ENCODE measurements at places on chromosomes 7 and 10. TPM values are rescaled to one million over a fixed set of nuclear protein-coding genes. Genes with fewer than 3 reads are reported as not detected.

DNA sequence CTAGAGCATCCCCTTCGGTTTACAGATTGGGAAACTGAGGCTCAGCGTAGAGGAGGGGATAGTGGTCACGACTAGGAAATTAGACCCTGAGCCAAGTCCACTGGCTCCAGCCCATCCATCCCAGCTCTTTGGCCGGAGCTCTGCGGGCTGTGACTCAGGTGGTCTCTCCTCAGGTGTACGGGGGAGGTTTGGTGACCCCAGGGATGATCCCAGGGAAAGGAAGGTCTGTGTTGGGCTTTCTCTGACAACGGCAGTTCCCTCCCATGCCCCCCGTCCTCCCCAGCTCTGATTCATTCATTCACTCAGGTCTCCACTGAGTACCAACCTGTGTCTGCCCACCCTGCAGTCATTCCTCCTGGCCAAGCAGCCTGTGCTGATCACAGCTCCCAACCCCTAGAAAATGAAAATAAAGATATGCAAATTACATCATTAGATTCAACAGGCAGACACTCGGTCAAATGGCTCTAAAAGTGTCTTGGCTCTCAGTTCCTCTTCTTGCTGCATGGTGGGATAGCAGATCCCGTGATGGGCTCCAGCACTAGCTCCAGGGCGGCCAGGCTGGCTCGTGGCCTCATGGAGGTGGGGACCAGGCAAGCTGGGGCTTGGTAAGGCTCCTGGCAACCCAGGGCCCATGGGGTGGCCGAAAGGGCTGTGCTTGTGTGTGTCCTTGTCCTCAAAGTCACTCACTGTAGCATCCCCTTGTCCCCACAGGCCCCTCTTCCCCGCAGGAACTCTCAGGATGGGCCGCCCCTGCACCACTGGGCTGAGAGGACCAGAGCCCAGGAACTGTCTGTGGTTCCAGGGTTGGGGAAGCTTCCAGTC is 37.8 kb downstream of the CLRN3 start:
- no peak for DNase-seq

The DNTT gene
- not detected for total RNA-seq

DNA sequence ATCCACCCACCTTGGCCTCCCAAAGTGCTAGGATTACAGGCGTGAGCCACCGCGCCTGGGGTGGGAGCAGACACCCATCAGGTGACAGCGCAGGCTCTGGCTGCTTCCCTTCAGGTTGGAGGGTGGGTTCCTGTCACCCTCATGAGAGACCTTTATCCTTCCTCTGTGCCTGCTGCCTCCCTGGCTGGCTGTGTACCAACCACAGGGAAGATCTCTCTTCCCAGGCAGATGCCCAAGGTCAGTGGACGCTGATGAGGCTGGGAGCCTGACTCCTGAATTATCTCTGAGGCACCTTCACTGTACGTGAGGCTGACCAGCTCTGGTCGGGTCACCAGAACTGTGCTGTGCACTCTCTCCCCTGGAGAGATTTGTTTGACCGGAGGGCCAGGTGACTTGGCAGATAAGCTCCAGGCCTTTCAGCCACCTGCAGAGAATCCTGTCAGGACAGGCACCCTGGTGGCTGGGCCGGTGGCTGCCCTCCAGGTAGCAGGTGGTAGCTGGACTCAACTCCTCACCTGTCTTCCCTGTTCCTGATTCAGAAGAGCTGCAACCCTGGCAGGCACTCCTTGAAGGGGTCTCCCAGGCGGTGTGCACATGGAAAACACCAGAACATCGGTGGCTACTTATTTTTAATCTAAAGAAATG is 251.9 kb downstream of the GLRX3 start:
- no peak for DNase-seq

DNA sequence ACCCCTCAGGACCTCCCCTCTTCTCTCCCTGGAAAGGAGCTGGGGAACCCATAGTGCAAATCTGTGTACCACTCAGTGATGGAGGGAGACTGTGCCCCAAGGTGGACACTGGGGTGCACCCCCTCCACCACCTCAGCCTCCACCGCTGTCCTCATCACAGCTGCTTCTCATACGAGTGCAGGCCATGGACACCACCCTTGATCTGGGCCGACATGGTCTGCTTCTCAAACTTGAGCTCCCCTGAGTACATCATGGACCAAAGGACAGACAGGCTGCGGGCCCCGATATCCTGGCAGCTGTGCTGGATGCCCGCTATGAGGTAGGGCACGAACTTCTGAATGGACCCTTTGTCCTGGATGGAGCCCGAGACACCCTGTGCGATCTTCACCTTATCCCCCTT is 142.6 kb upstream of the KCNMA1 start:
- no peak for DNase-seq

- no peak for DNase-seq
These were observed 338.8 kb downstream of the ELMO1 start for GRCh38 chr7:37109843-37110242.

GRCh38 chr10:11986593-11987216 is 55.9 kb downstream of the UPF2 start:
- peak; percentile 85 for DNase-seq

GRCh38 chr10:110033701-110034235 is 26.0 kb downstream of the ADD3 start:
- no peak for DNase-seq

DNA sequence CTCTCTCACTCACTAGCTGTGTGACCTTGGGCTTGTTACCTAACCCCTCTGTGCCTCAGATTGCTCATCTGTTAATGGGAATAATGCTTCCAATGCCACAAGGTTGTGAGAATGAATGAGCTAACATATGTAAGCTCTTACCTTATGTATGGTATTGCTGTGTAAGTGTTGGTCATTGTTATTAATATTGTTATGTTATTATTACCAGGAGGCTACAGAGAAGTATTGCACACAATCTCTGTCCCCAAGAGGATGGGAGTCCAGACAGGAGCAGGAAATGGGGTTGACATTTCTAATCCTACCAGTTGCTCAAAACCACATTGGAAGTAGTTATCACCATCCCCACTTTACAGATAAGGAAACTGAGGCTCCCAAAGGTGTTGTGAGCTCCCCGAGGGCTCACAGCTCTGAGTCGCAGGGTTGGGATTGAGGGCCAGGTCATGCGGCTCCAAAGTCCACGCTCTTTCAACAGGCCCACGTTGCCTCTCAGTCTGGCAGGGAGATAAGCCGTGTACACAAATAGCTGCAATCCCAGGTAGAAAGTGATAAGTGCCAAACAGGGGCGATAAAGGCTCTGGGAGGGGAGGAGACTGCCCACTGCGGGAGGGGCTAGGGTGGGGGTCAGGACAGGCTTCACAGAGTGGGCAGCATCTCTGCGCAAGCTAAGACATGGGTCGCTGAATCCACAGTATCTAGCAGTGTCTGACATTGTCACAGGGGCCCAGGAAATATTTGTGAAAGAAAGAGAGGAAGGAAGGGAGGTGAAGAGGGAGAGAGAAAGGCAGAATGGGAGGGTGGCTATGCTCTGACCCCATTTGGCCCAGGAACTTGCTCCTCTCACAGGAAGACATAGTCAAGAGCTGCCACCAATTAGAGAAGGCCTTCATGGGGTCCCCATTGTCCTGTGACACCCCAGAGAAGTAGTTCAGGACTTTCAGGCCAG is 9.6 kb upstream of the ZMIZ1 start:
- no peak for DNase-seq

DNA sequence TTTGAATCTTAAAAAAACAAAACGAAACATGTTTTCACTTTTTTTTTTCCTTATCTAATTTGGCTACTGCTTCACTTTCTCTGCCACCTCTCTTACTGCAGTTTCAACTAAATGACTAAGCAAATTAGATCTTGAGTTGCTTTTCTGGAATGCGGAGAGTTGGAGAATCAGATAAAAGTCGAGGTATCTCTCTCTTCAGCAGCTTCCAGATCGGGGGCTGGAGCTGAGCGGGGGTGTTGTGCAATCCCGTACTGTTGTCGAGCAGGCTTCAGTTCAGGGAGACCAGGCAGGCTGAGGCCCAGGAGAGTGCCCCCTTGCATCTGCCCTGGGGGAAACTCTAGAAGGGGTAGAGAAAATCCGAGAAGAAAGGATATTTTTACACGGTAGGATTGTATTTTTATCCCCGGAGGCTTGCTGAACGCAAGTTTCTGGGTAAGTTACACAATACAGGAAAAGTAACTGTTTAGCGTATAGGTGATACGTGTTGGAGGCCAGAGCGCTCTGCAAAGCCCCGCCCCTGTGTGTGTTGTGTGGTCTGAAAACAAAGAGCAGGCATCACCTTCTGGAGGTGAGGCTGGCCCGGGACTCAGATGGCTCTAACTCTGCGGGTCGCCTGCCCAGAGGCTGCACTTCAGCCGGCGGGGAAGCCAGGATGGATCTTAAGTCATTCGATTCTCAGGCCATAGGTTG is 116.6 kb downstream of the KLF6 start:
- DNase-seq, result peak; percentile 85

- DNase-seq, result no peak
These were observed 603.1 kb downstream of the POM121L12 start for GRCh38 chr7:53638517-53638916.

The TMEM130 gene
- not detected for total RNA-seq

DNA sequence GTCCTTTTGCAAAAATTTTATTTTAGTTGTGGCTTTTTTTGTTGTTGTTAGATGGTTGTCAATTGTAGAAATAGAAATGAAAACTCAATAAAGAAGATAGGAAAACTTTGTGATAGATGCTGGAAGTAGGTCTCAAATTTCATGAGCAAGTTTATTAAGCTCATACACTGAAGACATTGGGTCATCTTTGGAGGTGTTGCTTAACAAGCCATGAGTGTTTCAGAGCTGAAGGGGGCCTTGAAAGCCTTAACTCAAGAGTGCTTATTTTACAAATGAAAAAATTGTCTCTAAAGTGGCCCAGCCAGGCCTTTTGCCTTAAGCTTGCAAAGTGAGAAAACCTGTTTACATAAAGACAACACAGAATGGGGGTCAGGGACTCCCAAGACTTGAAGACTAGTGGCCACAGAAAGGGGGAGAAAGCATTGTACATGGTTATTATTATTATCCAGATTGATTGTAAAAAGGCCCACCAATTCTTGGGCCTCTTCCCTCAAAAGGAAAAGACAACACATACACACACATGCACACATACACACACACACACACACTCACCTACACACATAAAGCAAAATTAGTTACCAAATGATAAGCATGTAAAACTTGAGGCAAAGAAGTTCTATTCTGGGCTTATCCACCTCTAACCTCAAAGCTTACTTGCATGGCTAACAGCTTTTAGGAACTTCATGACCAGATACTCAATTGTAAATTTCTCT is 49.7 kb upstream of the GLCCI1 start:
- DNase-seq, result no peak

GRCh38 chr7:118648002-118648401 is 423.5 kb downstream of the ANKRD7 start:
- DNase-seq, result no peak

The PLEKHS1 gene
- total RNA-seq, result not detected

- DNase-seq, result no peak
These were observed 1206.6 kb downstream of the TYW1 start for GRCh38 chr7:68203251-68203650.

The ARHGAP22 gene
- total RNA-seq, result 4.0 TPM

DNA sequence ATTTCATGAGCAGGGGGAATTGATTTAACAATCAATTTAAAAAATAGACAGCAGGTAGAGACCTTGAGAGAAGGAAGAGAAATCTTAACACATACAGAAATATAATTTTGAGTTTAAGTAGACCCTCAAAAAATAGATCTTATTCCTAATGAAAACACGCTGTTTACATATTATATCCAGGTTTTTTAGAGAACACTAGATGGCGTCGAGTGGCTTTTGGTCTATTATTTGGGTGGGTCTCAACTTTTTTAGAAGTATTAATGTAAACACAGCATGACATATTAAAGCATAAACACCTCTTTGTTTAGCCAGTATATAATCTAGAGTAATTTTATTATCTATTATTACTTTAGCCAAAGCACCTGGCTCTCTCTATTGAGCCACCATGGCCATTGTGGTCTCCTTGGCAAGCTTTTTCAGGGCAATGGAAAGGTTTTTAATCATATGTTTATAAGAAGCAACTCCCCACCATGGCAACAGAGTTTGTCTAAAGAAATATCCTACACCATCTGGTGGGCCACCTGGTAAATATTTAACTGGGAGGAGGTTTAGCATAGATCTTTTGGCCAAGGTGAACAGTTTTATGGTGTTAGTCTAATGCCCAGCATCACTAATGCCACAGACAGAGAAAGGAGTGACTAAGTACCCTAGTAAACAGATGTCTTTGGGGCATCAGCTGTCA is 59.7 kb upstream of the PRSS1 start:
- DNase-seq, result no peak

DNA sequence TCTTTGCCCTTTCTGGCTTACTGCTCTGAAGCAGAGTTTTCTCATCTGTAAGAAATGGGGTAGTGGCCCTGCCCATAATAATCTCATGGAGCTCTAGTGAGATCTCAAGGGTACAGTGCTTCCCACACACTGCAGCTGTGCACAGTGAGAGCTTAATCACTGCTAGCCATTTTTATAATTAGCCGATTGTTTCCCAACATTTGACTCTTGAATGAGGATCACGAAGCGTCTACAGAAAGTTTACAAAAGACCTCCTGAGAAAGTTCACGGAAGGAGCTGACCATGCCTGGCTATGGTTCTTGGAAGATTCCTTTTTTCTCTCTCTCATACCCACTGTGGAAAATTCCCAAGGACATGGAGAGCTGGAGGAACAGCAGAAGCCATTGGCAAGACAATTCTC is 70.4 kb downstream of the FAM171A1 start:
- DNase-seq, result no peak

The CTTNBP2 gene
- 0.17 TPM for total RNA-seq

The CYP3A7 gene
- total RNA-seq, result not detected

DNA sequence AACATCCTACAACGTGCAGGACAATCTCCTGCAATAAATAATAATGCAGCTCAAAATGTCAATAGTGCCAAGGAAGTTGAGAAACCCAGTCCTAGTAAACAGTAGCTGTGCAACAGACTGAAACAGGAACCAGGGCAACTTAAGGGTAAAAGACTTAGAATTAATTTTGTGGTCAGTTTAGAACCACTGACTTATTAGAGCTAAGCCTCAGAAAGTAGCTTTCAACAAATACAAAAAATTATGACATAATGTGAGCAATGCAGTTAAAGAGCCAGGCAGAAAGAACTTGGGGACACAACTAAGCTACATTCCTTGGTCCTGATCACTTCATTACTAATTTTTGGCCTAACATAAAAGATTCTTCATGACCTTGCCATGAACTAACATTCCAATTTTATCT is 195.4 kb downstream of the MACC1 start:
- DNase-seq, result no peak

GRCh38 chr10:93006435-93007039 is 54.1 kb upstream of the CYP26C1 start:
- peak; percentile 67 for DNase-seq

GRCh38 chr10:5159126-5159525 is 25.8 kb downstream of the AKR1C8 start:
- peak; percentile 29 for DNase-seq

The MAGI2 gene
- 0.07 TPM for total RNA-seq

The SEMA3D gene
- total RNA-seq, result not detected

GRCh38 chr10:75525067-75525466 is 93.6 kb downstream of the LRMDA start:
- DNase-seq, result no peak

The COL1A2 gene
- not detected for total RNA-seq

GRCh38 chr10:90418869-90419652 is 438.8 kb downstream of the HTR7 start:
- DNase-seq, result peak; percentile 87

Data from MCF 10A (cell line).